Effector CD4-positive, alpha-beta T cell (primary cell): ENCODE measurements at places on chromosomes 11 and 22.

- DNase-seq = peak; percentile 42
These were observed 1.6 kb upstream of the KMT2A start for GRCh38 chr11:118434553-118435289.

GRCh38 chr11:29957431-29957830 lies 59.4 kb downstream of the KCNA4 start:
- DNase-seq = no peak

- no peak for DNase-seq
These were observed 20.5 kb upstream of the FSHB start for GRCh38 chr11:30210357-30210756.

DNA sequence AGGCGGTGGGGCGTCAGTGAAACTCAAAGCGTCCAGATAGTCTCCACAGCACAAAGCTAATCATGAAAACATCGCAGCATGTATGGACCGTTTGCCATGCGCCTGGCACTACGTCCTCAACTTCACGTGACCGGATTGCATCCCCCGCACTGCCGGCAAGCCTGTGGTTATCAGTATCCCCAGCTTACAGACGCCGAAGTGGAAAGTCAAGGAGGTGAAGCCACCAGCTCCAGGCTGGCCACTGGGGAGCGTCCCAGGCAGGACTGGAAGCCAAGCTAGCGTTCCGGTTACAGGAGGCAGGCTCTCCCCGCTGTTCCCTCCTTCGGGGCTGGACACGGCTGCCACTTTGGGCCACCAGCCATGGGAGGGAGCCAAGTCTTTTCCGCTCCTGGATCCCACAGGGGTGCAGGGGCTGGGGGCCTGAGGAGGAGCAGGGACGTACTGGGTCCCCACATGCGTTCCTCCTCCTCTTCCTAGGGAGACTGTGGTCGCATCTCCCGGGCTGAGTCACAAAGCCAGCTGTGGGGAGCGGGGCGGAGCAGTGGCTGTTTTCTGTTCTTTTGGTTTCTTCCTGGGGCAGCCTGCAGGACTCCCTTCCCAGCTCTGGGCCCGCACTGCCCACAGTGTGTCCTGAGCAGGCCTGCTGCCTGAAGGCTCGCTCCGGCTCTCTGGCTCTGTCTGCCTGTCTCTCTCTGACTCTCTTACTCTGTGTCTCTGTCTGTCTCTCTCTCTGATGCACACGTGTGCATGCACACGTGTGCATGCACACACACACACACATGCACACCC lies 4.3 kb upstream of the OSBPL5 start:
- DNase-seq = no peak

DNA sequence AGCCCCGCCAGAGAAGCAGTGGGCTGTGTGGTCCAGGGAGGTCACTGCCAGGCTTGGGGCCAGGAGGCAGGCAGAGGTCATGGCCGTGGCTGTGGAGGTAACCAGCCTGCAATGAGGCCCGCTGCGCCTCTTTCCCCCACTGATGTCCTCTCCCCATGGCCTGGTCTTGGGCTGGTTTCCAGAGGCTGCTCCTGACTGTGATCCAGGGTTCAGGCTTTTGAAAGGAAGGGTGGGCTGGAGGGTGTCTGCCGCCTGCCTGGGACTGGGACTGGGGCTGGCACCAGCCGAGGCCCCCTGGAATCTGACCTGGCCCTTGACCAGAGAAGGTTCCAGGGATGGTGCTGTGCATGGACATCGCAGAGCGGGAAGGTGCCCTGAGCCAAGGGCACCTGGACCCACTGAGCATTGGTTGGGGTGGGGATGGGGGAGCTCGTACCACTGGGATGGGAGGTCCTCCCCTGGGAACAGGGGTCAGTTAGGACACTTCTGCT lies 59.6 kb upstream of the THY1 start:
- no peak for DNase-seq

DNA sequence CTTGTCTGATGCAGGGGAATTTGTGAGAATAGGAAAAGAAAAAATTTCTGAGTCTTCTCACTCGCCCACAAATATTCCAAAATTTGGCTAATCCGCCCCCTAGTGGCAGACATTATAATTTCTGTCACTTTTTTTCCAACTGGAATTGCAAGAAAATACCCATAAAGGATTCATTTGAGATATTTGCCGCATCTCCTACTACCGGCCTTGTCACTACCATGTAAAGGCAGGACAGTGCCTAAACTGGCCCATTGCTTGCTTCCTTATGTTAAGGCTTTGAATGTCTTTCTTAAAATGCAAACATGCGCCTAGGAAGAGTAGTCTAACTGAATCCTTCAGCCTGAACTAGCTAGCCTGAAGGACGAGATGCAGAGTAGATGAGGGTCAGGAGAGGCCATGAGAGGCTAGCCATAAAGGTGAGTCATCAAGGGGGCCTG lies 9.3 kb upstream of the CEP295 start:
- peak; percentile 11 for DNase-seq

- no peak for DNase-seq
These were observed 82.7 kb downstream of the PGR start for GRCh38 chr11:101046947-101047346.

GRCh38 chr11:17703951-17704350 lies 15.4 kb upstream of the MYOD1 start:
- DNase-seq = no peak

GRCh38 chr11:131675121-131675888 lies 304.9 kb downstream of the NTM start:
- no peak for DNase-seq

- DNase-seq = no peak
These were observed 7.6 kb downstream of the CLDN5 start for GRCh38 chr22:19516378-19517170.

GRCh38 chr11:60307507-60308195 lies 19.4 kb upstream of the MS4A6E start:
- no peak for DNase-seq

GRCh38 chr11:66050581-66051231 lies 1.5 kb upstream of the SF3B2 start:
- DNase-seq = no peak

DNA sequence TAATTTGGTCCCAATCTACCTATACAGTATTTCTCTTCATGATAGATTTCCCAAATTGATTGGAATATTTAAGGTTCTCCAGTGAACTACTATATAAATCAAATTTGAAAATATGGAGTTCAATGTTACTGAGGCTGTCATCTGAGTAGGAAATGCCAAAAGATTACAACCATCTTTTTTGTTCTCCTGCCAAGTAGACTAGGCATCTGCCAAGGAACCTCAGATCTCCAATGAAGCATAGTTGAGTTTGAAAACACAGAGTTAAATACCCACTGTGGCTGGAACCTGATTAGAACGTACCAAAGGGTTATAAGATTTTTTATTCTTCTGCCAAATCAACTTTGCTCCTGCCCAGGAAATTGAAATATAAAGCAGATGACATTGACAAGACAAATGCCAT lies 330.9 kb downstream of the CNTN5 start:
- no peak for DNase-seq

- no peak for DNase-seq
These were observed 34.6 kb downstream of the CECR2 start for GRCh38 chr22:17403906-17404305.

DNA sequence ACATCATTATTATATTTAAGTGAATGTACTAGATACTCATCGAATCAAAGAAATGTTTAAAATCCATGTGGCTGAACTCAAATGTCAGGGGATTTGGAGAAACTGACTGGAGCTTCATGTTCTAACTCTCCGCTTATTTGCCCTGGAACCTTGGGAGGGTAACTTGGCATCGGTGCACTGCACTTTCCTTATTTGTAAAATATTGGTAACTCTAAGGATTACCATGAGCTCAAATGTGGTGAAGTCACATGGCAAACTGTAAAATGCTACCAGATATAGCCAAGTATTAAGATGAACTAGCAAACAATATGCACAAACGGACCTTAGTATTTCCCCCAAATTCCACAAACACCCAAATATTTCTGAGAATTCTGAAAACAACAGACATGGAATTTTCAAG lies 75.6 kb downstream of the ETS1 start:
- DNase-seq = no peak

GRCh38 chr11:104060820-104061219 lies 24.4 kb downstream of the DDI1 start:
- DNase-seq = no peak

GRCh38 chr11:28834877-28835276 lies 726.7 kb downstream of the METTL15 start:
- DNase-seq = no peak

- DNase-seq = no peak
These were observed 9.7 kb upstream of the THY1 start for GRCh38 chr11:119432484-119433357.

- DNase-seq = no peak
These were observed at the start of gene LYVE1 for GRCh38 chr11:10568486-10568941. Gene LYVE1, minus strand, starts transcription at chr11:10568665. Its CDS starts 133 bp downstream, at chr11:10568532.

- DNase-seq = no peak
These were observed 883.3 kb downstream of the BRD1 start for GRCh38 chr22:48944433-48944750.

GRCh38 chr11:43920598-43921419 lies 21.6 kb upstream of the C11orf96 start:
- no peak for DNase-seq
